ENCODE measurements at places on chromosomes 12 and 14.

GRCh38 chr12:71710276-71711125 lies 24.6 kb downstream of the TMEM19 start:
- DNase-seq, result no peak

- no peak for DNase-seq
Observed at GRCh38 chr12:7716381-7716780, 5.1 kb downstream of the DPPA3 start.

- no peak for DNase-seq
Observed at GRCh38 chr14:58631732-58632131, 6.0 kb upstream of the DACT1 start.

DNA sequence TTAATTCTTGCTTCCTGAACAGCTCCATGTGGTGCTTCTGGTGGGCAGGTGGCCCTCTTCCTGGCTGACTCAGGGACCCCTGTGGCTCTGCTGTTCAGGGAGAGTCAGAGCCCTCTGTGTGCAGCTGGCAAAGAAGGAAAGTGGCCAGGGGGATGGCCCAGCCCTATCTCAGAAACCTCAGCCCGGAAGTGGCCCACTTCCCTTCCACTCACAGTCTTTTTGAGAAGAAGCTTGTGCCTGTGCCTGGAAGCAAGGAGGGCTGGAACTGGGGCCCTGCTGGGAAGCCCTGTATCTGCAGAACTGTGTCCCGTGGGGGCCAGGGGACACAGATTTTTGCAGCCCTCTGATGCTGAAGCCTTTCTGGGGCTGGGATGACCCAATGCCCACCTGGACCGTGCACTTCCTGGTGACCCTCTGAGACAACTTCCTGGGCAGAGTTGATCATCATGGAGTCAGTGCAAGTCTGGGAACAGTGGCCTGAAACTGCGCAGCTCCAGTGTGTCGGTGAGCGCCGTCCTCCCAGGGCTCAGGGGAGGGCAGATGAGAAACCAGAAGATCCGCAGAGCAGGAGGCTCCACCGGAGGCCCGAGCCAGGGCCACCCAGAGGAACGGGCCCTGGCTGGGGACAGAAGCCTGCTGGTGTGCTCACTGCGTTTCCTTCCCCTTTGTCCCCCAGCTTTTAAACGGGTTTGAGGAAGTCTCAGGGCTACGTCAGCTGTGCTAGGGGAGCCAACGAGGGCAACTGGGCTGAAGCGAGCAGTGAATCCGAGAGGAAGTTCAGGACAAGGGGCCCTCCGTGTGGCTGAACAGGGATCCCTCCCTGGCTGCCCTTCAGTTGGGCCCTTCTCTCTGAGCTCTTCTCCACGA lies 217.4 kb upstream of the RTL1 start:
- no peak for DNase-seq
